ENCODE measurements at places on chromosomes 13 and 19. TPM values are rescaled to one million over a fixed set of nuclear protein-coding genes. Genes with fewer than 3 reads are reported as not detected.

PRR20A gene
- not detected for total RNA-seq

BST2 gene
- 396 TPM for total RNA-seq

DNA sequence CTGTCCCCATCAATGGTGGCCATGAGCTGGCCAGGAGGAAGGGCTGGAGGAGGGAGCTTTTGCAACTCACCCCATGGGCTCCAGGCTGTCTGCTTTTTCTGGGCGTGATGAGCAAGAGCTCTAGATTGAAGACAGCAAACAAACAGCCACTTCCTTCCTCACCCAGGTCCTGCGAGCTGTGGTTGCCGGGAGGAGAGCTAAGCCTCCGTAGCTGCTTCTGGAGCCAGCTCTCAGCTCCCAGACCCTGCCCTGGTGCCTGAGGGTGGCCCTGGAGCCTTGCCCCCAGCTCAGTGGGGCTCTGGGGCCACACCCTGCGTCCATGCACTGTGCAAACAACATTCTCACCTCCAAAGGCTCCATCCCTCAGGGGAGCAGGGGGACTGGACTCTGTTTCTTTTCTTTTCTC, 6.2 kb downstream of the MYO1F start:
- peak; percentile 72 for DNase-seq

DNA sequence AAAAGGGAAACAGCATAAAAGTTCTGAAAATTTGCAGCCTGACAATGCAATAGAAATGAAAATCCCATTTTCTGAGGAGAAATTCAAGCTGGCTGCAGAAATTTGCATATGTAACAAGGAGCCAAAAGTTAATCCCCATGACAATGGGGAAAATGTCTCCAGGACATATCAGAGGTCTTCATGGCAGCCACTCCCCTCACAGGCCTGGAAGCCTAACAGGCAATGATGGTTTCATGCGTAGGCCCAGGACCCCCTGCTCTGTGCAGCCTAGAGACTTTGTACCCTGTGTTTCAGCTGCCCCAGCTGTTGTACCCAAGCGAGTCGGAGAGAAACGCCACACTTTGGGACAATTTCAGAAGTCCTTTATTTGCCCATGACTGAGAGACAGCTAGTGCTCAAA, 701.3 kb upstream of the KLHL1 start:
- no peak for DNase-seq

DNA sequence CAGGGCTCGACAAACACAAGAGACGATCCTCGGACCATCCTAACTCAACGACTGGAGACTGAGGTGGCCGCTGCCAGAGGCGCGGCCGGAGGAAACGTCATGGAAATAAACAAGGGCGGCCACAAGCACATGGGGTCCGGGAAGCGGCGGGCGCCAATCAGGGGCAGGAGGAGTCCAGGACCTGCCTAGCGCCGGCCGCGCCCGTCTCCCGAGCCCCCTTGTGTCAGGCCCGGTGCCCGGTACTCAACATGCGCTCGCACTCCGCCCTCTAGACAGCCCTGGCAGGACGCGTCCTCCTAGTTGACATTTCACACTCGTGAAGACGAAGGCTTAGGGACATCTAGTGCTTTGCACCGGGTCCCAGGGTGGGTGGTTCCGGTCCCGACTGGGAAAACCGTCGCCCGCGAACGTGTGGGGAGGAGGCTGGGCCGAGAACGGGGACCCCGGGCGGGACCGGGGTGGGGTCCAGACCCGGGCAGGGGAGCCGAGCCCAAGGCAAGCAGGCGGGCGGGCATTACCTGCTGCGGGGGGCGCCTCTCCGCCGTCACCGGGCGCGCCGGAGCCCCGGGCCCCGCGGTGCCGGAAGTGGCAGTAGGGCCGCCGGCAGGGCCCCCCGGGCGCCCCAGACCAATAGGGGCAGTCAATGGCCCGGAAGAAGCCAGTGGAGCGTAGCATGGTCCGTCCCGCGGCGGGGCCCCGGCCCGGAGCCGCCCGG, 442 bp downstream of the REXO1 start:
- no peak for DNase-seq

SLC7A10 gene
- not detected for total RNA-seq

WBP4 gene
- total RNA-seq = 5.2 TPM

- peak; percentile 71 for DNase-seq
These were observed 53.6 kb downstream of the GADD45B start for GRCh38 chr19:2529473-2529918.

DNA sequence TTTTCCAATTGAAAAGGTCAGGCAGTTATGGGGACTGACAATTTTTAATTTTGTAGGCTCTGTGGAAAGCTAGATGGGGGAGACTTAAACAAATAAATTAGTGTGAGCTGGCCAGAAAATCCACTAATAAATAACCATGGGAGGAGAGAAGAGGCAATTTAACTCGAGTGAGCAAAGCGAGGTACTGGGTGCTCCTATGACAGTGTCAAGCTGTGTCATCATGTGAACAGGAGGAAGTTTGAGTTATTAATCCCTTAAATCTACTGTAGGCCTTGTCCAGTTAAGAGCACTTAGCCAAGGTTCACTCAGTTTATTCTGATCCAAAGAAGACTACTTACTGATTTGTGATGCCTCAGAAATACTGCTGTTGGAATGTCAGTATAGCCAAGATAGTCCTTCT, 122.8 kb downstream of the OXGR1 start:
- no peak for DNase-seq

APOC4 gene
- not detected for total RNA-seq

FLT3LG gene
- total RNA-seq = 2.6 TPM

DNA sequence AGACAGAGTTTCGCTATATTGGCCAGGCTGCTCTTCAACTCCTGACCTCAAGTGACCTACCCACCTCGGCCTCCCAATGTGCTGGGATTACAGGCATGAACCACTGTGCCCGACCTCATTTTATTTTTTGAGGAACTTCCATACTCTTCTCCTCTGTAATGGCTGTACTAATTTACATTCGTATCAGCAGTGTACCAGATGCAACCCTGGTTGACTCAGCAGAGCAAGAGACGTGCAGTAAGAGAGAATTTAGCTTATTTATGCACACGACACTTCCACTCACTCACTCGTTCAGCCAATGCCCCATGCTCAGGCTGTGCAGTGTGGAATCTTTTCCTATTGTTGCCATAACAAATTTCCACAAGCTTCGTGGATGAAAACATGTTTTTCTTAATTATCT, 6.9 kb downstream of the KIR3DL3 start:
- DNase-seq = no peak

DNA sequence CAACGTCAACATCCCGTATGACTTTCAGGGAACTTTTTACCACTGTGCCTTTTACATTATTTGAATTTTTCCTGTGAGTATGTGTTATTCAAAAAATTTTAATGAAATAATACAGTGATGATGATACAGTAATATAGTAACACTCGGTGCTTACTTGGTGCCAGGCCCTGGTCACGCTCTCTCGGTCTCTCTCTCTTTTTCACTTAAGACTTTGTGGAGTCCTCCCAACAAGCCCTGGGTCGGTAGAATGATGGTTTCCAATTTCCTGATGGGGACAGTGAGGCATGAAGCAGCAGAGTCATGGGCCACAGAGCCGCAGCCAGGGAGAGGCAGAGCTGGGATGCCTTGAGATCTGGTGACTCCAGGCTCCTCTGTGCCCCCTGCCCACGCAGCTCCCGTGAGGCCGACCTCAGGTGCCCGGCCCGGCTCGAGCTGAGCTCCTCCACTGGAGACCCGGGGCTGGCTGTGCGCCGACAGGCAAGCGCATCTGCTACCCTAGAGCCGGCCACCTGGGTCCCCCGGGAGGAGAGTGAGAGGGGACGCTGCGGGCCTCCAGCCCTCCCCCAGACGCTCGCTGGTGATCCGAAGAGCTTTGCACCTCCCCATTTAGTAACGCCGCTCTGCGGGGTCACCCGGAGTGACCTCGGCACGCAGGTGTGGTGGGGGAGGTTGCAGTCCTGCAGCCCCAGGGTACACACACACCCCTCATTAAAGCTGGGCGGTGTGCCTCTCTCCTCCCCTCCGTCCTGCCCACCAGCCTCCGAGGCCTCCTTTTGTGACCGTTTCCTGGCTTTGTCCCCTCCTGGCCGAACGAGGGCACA, 4.4 kb upstream of the SBK3 start:
- DNase-seq = peak; percentile 61

SPTBN4 gene
- total RNA-seq = 0.56 TPM

CEACAM4 gene
- not detected for total RNA-seq

- no peak for DNase-seq
These were observed 12.4 kb upstream of the AKAP11 start for GRCh38 chr13:42259515-42259914.

ACP7 gene
- total RNA-seq = not detected

MYH14 gene
- 3.2 TPM for total RNA-seq

DNA sequence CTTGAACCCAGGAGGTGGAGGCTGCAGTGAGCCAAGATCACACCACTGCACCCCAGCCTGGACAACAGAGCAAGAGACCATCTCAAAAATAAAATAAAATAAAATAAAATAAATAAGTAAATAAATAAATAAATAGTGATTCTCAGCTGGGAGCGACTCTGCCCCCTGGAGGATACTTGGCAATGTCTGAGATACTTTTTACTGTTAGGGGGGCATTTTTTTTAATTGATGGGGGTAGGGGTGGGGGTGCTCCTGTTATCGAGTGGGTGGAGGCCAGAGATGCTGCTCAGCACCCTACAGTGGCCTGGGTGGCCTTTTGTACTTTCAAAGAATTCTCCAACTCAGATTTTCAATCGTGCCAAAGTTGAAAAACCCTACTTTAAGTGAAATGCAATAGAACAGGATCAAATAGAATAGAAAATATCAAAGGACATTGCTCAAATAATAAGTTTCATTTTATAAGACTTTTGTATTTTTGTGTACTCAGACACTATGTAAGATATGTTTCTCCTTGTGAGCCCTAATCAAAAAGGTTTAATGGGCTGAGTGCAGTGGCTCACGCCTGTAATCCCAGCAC, 7.1 kb upstream of the CLPP start:
- no peak for DNase-seq

All from H4 (cell line).